ENCODE measurements at places on chromosomes 2 and 18.

DNA sequence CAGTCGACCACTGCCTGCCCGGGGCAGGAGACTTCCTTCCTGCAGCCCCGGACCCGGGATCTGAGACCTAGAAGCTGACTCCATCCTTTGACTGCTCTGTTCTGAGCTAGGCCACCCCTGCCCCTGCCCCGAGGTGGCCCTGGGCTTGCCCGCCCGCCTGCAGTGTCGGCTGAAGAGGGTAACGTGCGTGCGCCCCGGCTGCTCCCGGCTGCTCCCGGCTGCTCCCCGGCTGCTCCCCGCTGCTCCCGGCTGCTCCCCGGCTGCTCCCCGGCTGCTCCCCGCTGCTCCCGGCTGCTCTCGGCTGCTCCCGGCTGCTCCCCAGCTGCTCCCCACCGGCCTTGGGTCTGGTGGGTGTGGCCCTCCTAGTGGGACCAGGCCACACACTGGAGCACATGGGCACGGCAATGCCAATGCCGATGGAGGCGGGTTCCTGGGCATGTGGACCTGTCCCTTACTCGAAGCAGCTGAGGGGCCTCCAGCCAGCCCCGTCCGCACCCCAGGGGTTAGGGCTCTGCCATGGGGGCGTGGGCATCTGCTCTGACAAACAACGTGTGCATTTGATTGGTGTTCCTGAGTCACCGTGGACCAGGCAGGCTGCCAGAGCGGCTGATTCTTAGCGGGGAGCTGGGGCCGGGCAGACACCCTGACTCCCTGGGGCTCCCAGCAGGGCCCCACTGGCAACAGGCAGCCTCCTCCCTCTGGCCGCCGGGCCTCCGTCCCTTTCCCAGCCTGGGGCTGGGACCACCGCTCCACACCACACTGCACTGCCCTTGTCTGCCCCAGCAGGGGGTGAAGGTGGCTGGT lies 2.0 kb upstream of the GAL3ST2 start:
- no peak for DNase-seq

GRCh38 chr2:11976073-11976472 lies 229.6 kb downstream of the LPIN1 start:
- DNase-seq, result no peak

DNA sequence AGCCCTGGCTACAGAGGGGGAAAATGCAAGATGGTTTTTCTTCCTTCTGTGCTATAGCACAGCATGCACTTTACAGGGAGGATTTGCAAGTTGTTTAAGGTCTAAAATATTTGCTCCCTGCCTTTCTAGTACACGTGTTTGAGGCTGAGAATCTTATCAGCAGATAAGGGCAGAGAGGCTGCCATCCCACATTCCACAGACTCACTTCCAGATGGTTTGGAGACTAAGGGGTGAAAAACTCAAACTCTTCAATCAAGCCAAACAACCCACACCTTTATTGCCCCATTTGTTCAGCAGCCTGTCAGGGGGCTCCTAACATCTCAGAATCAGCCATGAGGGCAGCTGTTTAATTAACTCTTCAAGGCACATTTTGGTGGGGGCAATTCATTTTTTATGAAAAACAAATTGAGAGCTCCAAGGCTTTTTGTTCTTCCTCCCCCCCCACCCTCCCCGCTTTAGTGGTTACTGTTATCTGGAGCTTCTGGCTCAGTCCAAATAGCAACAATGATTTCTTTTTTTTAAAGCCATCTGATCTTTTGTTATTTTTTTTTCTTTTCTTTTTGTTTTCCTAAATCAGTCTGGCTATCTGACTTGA lies 242.6 kb upstream of the NT5C1B start:
- no peak for DNase-seq

- no peak for DNase-seq
Measured at GRCh38 chr2:170585067-170585466, 130.1 kb upstream of the SP5 start.

- no peak for DNase-seq
Measured at GRCh38 chr2:24935145-24935544, 15.1 kb upstream of the ADCY3 start.

DNA sequence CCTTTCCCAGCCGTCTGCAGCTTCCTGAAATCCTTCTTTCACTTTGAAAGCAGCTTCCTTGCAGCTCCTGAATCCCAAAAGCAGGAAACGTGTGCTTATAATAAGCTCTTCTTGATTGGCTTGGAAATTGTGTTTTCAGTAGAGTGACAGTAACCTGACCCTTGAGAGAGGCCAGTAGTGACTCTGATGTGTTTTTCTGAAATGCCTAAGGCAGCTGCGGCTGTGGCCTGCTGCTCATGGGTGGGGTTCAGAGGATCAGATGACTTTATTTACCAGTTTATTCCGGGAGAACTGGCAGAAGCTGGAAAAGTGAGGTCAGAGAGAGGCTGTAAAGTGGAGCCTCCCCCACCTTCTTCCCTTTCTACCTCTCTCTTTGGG lies 31.9 kb upstream of the RPIA start:
- no peak for DNase-seq

DNA sequence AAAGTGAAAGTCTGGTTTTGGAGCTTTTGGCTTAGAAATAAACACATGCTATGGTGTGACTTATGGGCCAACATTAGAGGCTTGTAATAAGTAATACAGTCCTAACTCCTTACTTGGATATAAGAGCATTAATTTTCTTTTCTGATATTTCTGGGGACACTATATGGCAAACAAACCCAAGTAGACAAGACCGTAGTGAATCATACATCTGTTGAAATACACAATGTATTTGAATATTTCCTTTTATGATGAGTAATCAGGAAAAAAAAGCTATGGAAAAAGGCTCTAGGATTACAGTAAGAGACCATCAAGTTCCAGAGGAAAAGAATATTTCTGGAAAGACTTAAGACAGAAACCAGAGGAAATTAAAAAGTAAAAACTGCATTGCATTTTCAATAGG lies 146.0 kb upstream of the CYP26B1 start:
- DNase-seq, result no peak

DNA sequence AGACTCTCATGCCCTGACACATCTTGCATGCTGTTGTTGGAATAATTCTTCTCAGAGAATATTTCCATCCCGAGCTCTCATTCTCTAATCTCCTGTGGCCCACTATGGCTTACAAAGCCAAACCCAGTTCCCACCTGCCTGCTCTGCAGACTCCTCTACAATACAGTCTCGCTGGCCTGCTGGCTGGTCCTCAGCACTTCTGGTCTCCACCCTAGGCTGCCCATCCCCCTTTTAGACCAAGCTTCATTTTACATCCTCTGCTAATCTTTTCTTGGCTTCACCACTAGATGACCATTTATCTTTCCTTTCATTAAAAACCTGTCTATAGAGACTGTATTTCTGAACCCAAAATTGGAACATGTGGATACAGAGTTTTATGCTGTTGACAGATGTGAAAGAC lies 42.5 kb upstream of the YPEL5 start:
- DNase-seq, result no peak

DNA sequence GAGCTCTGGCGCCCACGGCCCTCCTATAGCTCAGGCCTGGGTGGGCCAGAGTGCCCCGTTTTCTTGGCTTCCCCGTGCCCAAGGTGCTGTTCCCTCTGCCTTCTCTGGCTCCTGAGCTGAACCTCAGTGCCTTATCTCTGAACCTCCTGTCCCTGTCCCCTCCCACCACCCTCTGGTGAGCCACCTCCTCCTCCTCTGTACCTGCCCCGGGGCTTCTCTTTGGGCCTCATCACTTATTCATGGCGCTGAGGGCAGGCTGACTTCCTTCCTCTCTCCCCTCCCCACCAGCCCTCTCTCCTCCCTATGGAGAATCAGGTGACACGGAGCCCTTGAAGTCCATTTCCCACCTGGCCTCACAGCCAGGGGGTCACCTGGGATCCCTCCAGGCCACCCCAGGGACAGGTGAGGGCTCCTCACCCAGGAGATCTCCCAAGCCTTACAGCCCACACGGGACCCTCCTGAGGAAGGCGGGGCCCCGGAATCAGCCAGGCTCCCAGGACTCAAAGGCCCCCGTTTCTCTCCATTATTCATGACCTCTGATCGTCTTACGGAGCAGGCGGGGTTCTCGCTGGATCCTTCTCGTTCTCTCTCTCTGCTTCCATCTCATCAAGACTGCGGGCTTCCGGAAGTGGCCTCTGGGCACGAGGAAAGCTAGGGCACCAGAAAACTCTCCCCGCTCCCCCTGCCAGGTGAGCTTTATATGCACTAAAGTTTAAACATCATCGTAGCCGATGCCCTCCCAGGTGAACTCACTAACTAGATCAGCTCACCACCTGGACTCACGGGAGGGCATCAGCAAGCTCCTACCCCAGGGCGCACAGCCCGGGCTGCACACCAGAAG lies at the start of gene LOXHD1:
LOXHD1 (minus strand) TSS at position 106 of the 841 bp plus-strand sequence. CDS start 187 bp downstream, outside the sequence.
- DNase-seq, result no peak

GRCh38 chr2:191031256-191031655 lies 17.3 kb upstream of the STAT1 start:
- no peak for DNase-seq

DNA sequence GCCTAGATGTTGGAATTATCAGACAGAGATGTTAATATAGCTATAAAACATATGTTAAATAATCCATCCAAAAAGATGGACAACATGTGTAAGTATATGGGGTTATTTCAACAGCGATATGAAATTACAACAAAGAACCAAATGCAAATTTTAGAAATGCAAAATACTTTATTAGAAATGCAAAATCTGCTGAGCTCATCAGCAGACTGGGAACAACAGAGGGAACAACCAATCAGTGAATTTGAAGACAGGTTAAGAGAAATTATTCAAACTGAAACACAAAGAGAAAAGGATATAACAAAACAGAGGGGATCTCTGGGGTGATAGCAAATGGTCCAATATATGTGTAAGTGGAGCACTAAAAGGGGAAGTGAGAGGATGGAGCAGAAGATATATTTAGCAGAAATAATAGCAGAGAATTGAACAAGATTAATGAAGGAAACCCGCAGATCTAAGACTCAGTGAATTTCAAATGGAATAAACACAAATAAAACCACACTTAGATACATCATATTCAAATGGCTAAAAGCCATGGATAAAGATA lies 13.5 kb upstream of the HS6ST1 start:
- no peak for DNase-seq

GRCh38 chr2:215973954-215974699 lies 39.2 kb downstream of the MREG start:
- DNase-seq, result no peak

GRCh38 chr18:2538844-2539243 lies 32.5 kb downstream of the METTL4 start:
- DNase-seq, result no peak

GRCh38 chr18:35024965-35025364 lies 16.2 kb upstream of the MAPRE2 start:
- DNase-seq, result no peak
